Activated effector memory CD4-positive, alpha-beta T cell treated with anti-CD3 and anti-CD28 coated beads, Interleukin-2, amount 50 U/mL, for 16 hours (primary cell): ENCODE measurements at places on chromosomes 2 and 18.

GRCh38 chr2:107743274-107743673 is 83.4 kb upstream of the RGPD4 start:
- DNase-seq, result no peak

- peak; percentile 1 for DNase-seq
Measured at GRCh38 chr2:26679867-26680266, 12.7 kb upstream of the KCNK3 start.

DNA sequence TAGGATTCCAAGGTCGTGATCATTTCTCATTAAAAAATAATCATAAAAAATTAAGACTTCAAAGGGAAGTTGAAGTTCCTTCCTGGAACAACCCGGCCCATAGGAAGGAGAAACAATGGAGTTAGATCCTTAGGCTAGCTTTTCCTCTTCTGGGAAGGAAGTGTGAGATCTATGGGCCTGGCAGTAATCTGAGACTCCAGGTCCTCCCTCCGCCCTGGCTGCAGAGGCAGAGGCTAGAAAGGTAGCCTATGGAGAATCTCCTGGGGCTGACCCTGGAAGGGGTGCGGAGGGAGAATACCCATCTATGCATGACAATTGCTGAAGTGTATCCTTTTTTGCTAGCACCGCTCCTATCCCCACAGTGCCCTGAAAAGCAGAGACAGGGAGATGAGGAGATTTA is 37.9 kb downstream of the TRIB2 start:
- DNase-seq, result no peak

- DNase-seq, result no peak
Measured at GRCh38 chr2:39667104-39667885, 1.6 kb downstream of the TMEM178A start.

GRCh38 chr2:236768393-236769140 is 198.9 kb downstream of the ACKR3 start:
- no peak for DNase-seq

- no peak for DNase-seq
Measured at GRCh38 chr2:181682795-181683517, 2.6 kb upstream of the NEUROD1 start.

- DNase-seq, result no peak
Measured at GRCh38 chr2:156322051-156322685, 10.4 kb downstream of the NR4A2 start.

DNA sequence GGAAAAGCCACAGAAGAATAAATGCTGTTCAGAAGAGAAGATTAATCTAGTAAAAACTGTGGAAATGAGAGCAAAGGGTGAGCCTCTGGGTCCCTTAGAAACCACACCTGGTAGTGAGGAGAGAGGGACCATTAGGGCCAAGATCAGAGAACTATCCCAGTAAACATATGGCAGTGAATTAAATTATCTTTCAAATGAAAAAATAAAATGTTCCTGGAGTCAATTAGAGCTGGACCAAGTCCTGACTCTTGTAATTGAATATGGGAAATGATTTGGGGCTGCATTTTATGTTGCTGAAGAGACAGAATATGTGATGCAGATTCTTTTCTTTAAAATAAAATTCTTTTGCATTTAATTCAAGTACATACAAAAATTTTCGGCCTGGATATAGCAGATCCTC is 62.2 kb upstream of the PAX3 start:
- no peak for DNase-seq

GRCh38 chr2:227507963-227508362 is 36.0 kb downstream of the AGFG1 start:
- no peak for DNase-seq

DNA sequence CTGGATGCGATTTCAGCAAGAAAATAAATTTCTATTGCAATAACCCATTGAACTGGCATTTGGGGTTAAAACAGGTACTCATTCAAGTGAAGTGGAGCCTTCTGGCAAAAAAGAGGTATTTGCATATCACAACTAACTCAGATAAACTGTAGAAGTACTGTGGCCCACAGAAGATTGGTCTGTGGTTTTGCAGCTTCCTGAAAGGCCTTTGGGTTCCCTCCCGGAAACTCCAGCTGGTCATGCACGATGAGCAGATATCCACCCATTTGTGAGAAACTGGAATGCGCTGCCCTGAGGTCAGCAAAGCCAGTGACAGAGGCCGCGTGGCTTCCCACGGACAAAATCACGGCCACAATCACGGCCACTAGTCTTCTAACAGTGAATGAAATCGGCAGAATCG is 106.3 kb downstream of the EPHA4 start:
- DNase-seq, result peak; percentile 63

GRCh38 chr2:192155511-192156118 is 39.1 kb downstream of the TMEFF2 start:
- no peak for DNase-seq

GRCh38 chr18:24976502-24976901 is 375.5 kb downstream of the ZNF521 start:
- no peak for DNase-seq

DNA sequence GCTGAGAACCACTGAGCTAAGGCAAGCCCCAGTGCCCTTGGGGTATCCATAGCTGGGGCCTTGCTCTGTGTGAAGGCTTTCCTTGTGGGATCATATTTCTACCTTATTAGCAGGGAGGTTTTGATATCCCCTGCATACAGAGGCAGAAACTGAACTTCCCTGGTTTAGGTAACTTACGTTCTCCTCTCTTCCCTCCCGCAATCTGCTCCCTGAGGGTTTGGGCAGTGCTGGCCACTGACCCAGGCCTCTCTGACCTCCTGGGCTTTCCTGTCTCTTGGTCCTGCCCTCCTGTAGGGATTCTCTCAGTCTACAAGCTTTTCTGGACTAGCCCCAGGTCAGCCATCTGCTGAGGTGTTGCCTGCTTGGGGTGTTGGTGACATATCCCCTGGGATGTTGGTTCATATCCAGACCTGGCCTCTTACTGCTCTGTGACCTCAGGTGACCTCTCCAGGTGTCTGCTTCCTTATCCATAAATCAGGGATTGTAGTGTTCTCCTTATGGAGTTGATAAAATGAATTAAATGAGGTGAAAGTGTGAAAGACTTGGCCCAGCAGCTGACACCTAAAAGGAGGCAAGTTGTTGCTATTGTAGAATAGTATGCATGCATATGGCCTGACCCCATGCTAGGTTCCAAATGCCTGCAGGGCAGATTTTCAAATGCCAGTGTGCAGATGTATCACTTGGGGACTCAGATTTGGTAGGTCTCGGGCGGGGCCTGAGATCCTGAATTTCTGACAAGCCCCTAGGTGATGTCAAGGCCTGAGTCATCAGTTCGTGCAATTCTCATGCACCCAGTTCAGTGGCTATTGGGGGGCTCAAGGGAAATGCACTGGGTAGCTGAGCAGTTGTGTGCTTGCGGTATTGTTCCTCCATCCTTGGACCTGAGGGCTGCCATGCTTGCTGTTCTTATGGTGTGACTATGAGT is 106.6 kb downstream of the FHOD3 start:
- DNase-seq, result no peak

DNA sequence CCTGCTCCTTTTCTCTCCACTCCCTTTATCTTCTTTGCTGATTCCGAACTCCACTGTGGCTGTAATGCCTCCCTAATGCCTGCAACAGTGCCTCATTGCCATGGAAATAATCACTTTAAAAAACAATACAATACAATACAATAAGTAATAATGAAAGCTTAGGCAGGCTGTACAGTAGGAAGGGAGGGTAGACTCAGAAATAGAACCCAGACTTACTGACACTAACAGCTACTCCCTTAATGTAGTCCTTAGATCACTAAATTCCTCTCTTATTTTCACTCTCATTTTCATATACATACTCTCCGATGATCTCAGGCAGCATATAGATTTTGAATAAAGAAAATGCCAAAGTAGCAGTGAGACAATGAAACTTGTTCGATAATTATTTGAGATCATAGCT is 70.2 kb downstream of the DLGAP1 start:
- no peak for DNase-seq

DNA sequence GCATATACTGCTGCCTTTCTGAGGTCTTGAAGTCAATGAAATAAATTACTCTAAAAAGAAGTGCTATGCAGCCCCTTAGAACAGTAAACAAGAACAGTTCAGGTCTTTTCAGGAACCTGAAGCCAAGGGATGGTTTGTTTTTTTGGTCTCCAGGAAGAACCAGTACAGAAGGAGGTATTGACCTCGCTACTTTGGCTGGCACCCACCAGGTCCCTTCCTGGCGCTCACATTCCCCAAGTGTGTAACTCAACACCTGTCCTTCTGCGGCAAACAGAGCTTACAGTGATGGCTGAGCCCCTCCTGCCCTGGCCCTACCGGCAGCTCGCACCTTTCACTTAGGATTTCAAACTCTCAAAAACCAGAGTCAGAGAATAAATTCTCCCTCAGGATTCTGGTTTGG is 51.9 kb downstream of the SETBP1 start:
- DNase-seq, result no peak
